AG08395 (cell line): ENCODE measurements at places on chromosomes 4 and X.

- DNase-seq: no peak
Measured at GRCh38 chr4:126628933-126629332, 1003.8 kb upstream of the INTU start.

GRCh38 chr4:173191623-173192041 lies 23.0 kb downstream of the GALNT7 start:
- DNase-seq: peak; percentile 11

- DNase-seq: no peak
Measured at GRCh38 chr4:68948044-68948743, 3.4 kb downstream of the UGT2A3 start.

DNA sequence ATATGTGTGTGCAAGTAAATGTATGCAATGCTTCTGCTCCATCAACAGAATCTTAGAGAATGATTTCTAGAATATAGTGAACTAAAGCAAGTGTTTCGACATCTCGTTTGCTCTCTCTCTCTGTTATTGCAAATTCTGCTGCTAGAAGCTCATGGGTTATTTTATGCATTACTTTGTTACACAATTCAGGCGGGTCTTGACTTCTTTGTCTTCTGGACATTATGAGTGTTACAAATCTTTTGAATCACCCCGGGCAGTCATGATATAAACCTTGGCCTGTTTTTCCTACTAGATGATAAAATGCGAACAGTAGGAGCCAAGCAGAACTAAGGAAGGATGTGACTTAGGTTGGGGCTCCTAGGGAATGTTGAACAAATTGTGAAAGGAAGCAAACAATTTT lies 166.4 kb upstream of the SFRP2 start:
- DNase-seq: no peak

DNA sequence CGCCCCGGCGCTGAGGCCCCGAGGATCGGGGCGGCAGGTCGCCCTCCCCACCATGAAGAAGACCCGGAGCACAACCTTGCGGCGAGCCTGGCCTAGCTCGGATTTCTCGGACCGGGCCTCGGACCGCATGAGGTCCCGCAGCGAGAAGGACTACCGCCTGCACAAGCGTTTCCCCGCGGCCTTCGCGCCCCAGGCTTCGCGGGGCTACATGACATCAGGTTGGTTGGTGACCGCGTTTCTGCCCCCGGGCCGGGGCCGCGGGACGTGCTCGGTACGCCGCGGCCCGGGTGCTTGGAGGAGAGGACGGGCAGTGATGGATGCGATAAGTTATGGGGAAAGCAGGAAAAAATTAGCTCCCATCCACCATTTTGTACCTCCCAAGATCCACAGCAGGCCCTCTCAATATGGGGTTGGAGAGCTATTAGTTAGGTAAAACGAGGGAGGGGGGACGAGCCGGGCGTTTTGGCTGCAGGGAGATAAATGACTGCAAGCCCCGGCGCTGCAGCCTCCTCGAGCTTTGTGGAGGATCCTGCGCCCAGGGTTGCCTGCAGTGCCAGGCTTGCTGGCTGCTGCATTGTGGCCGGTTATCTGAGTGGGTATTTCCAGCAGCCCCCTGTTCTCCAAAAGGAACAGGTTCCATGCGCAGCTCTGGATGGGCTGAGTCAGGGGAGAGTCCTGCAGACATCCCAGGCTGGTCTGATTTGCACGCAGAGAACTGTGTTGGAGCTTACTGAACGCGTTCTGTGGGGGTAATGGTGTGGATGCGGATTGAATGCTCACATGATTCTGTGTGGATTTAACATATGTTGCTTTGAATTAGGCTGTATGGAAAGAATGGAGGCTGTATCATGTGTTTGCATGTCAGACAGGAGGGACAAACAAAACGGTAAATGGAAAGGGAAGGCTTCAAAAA lies 1.9 kb downstream of the STOX2 start:
- no peak for DNase-seq

DNA sequence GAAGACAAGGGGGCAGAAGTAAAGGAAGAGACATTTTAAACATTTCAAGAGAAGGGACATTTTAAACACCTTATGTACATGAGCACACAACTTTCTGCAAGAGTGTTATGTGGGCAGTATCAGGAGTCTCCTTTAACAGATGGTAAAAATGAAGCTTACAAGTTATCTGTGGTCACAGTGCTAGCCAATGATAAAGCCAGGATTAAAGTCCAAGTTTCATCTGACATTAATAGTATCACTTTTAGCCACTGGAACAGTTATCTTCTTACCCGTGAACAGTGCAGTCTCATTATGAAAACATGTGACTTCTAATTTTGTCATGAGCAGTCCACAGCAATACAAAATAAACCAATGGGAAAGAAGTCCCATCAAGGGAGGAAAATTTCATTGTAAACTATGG lies 627.9 kb upstream of the AGA start:
- DNase-seq: no peak

DNA sequence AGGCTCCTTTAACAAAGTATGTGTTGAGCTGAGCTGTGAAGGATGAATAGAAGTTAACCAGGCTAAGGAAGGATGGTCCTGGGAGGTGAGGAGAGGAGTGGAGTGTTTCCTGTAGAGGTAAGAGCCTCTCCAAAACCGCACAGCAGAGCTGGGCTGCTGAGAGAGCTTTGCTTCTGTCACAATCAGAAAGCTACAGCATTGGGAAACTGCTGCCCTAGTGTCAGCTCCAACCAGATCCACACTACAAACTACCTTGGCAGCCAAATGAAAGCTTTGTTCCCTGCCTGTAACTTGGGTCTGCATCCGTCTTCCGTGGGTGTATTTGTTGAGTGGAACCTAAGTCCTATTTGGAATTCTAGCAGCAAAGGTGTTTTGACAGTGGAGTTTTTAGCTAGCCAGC lies 91.8 kb downstream of the REPS2 start:
- DNase-seq: no peak

GRCh38 chrX:65750674-65751469 lies 83.4 kb downstream of the MSN start:
- DNase-seq: no peak

GRCh38 chrX:152900937-152901445 lies 3.1 kb downstream of the ZNF185 start:
- DNase-seq: no peak

DNA sequence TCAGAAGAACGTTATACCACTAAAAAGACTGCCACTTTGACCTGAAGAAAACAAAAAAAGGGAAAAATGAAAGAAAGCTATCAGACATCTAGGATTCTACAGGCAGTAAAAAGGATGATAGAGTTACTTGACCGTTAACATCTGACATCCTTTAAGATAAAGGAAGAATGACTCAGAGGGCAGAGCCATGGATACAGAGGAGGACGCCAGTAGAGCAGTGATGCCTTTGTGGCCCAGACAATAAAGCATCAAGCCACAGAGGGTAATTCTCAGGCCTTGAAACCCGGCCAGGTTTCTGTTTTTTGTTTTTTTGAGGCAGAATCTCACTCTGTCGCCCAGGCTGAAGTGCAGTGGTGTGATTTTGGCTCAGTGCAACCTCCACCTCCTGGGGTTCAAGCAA lies 9.5 kb upstream of the BEX1 start:
- no peak for DNase-seq

DNA sequence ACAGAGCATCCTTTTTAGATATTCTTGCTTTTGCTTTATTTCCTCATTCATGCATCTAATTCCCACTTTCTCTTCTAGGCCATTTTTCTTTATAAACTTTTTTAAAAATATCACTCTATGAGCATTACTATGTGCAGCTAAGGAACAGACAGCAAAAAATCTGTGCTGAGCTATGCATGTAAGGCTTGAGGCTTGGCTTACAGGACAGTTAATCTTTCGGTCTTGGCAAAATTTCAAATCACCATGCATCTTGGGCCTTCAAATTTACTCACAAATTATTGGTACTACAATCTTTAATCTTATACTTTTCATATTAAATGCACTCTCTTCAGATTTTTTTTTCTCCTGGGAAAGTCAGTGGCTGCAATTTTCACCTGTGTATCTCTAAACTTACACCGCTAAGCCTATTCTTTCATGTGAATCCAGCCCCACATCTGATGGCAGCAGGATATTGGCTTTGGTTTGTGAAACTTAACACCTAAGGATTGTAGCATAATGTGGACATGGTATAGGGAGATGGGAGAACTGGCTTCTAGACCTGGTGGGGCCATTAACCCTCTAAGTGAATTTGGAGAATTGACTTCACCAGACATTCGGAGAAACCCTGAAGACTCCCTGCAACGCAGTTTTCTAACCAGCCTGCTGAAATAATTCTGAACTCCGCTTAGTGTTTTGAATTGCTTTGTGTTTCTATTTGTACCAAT lies 278.3 kb downstream of the SPRY1 start:
- no peak for DNase-seq

GRCh38 chrX:111504941-111505340 lies 6.5 kb upstream of the SERTM2 start:
- no peak for DNase-seq

GRCh38 chrX:63932907-63933306 lies 147.9 kb upstream of the ARHGEF9 start:
- no peak for DNase-seq

- no peak for DNase-seq
Measured at GRCh38 chrX:49991758-49992157, 69.4 kb downstream of the CLCN5 start.

GRCh38 chr4:26466578-26467270 lies 23.6 kb downstream of the CCKAR start:
- no peak for DNase-seq

- DNase-seq: no peak
Measured at GRCh38 chrX:118824173-118824730, 628 bp downstream of the ZCCHC12 start.

DNA sequence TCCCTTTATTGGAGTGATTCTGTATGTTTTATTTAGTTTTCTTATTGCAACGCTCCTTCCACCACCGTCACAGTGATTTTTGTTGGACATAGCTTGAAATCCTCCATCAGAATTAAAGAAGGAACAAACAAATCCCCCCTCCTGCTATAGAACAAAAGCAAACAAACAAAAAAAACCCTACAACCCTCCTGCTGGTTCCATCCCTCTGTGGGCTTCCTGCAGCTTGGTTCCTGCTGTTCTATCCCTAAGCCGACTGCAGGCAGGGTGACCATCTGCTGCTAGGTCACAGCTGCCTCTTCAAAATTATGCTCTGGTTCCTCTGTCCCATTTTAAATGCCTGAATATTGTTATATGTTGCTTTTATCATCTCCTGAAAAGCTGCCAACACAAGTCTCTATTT lies 116.8 kb upstream of the AGA start:
- DNase-seq: no peak

DNA sequence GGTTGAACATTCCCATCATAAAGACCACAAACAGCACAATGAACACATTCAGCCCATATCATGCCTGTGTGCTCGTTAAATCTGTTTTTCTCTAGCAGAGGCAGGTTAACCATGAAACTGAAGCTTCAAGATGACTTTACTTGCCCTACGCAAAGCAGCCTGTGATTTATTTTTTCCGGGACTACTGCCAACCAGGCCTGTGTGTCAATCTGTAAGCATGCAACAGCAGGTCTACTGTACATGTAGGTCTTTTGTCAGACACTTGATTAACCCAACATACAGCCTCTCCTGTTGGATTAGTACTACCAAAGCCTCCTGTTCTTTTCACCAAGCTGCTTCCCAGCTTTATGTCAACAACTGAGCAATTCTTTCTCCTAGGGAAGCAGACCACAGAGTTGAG lies 85.5 kb upstream of the ACSL1 start:
- DNase-seq: no peak

DNA sequence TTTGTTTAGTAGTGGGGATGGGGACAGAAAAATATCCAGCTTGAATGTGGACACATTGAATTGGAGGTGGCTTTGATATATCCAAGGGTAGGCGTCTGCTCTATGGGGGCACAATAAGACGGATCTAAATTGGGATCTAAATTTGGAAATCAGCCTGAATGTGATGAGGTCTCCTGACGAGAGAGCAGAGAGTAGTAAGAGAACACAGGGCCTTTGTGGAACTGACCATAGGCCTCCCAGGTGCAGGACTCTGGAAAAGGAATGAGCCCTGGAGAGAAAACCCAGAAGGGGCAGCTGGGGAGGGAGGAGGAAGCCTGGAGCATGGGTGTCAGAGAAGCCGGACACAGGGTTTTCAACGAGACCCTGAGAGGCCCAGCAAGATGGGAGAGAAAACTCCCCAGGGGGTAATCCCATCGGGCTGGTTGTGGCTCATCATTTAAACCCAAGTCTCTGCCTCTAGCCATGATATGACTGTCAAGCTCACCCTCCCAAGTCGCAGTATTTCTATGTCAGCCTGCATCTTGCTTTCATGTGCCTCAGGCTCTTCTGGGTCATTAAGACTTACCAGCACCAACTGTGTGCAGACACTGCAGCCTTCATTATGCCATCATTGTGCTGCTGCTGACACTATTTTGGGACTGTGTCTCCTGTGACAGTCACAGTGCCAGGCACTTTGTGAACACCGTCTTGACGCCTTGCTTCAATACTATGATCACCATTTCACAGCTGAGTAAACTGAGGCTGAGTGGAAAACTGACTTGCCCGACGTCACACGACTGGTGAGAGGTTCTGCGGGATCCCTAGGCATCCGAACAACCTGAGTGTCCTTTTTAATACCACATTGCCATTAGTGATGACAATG lies 57.1 kb downstream of the ANAPC4 start:
- DNase-seq: no peak

DNA sequence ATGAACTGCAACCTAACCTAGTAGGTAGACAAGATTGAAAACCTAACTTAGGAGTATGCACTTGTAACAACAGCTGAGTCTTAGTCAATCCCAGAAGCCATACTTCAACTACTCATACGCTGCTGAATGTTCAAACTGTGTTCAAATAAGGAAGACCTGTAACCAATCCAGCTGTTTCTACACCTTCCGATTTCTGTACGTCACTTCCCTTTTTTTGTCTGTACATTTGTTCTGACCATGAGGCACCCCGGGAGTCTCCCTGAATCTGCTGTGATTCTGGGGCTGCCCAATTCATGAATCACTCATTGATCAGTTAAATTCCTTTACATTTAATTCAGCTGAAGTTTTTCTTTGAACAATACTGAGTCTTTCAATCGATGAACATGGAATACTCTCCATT lies 89.5 kb downstream of the BMP3 start:
- DNase-seq: no peak

DNA sequence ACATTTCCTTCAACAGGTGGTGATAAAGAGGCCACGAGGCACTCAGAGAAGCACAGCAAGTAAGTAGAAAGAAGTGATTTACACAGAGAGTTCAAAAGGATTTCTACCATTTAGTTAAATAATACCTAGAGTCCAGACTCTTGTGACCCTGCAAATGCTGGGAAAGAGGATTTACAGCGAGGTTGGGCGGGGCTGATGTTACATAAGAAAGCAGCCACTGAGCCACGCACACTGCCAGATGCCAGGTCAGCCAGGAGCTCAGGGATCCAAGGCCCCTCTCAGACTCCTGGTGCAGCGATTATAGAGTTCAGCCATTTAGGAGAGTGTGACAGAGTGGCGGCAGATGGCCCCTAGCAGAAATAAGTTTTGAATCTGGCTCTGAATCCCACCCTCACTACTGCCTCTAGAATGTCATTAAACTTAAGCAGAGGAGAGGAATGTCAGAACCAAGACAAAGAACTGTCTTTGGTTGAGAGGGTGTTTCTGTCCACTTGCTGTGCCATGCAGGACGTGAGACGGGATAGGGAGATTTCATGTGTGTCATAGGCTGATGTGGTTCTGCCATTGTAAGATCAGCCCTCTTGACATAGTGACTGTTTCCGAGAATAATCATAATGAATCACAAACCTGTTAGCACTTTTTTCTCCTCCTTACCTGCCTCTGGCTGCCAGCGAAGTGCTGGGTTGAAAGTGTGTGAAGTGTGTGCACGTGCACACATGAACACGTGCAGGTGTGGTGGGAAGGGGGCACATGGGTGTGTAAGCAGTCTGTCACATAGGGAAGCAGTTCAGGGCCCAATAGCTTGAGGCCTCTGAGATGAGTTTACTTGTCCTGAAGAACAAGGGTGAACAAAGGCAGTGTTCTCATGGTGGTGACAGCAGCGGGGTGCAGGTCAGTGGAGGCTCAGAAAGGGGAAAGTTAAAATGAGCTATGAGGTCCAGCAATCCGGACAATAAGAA lies 50.1 kb downstream of the MFAP3L start:
- no peak for DNase-seq
